Erythroblast (primary cell): ENCODE measurements at places on chromosomes 16 and 17.

- peak; percentile 86 for DNase-seq
Observed at GRCh38 chr16:29700253-29700987, 21.4 kb downstream of the QPRT start.

GRCh38 chr17:27538156-27538955 lies 82.1 kb downstream of the KSR1 start:
- no peak for DNase-seq

DNA sequence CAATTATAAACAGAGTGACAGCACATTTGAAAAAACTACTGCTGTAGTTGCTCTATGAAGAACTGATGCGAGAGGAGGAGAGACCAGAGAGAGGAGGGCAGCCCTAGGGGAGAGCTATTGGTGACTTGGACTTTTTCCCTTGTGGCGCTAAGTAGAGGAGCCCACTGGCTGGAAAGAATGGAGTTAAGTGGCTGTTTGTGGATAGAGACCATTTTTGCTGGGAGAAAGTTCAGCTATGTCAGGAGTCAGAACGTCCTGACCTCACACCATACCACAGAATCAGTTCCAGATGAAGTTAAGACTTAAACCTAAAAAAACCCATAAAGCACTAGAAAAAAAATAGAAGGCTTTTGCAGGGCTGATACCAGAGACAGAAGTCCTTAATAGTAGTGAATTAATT lies 2.0 kb downstream of the POLR2A start:
- DNase-seq, result no peak

GRCh38 chr17:65550075-65550662 lies 11.3 kb downstream of the AXIN2 start:
- DNase-seq, result no peak

- DNase-seq, result no peak
Observed at GRCh38 chr17:49729069-49729468, 21.3 kb upstream of the SLC35B1 start.

GRCh38 chr16:57562066-57562465 lies 19.6 kb downstream of the ADGRG5 start:
- DNase-seq, result no peak

- DNase-seq, result peak; percentile 66
Observed at GRCh38 chr17:44911133-44912001, 3.9 kb downstream of the GFAP start.
